ENCODE measurements at places on chromosomes 5 and 9. TPM values are rescaled to one million over a fixed set of nuclear protein-coding genes. Genes with fewer than 3 reads are reported as not detected.

CCDC180 gene
- total RNA-seq, result 5.9 TPM

ALDOB gene
- total RNA-seq, result not detected

BHMT gene
- total RNA-seq, result not detected

ZFP2 gene
- total RNA-seq, result 0.35 TPM

GAPT gene
- total RNA-seq, result not detected

PCDHB6 gene
- total RNA-seq, result not detected

DMRT3 gene
- not detected for total RNA-seq

FRMPD1 gene
- not detected for total RNA-seq

SCGB3A2 gene
- not detected for total RNA-seq

SPATA31A3 gene
- total RNA-seq, result not detected

IL7R gene
- not detected for total RNA-seq

ALDH1A1 gene
- 104 TPM for total RNA-seq

PITX1 gene
- total RNA-seq, result 117 TPM

DOCK2 gene
- total RNA-seq, result 0.09 TPM

PCDHGA5 gene
- total RNA-seq, result 0.57 TPM

DMRTA1 gene
- 0.14 TPM for total RNA-seq

LRRC26 gene
- 3.0 TPM for total RNA-seq

CD274 gene
- 0.67 TPM for total RNA-seq

HTR4 gene
- not detected for total RNA-seq

ERGIC1 gene
- total RNA-seq, result 152 TPM

TMEM252 gene
- not detected for total RNA-seq

TAF11L10 gene
- not detected for total RNA-seq

INSL6 gene
- total RNA-seq, result not detected

SEMA5A gene
- total RNA-seq, result 27.4 TPM

OGN gene
- not detected for total RNA-seq

MZB1 gene
- total RNA-seq, result not detected

GDNF gene
- not detected for total RNA-seq

SLC45A2 gene
- total RNA-seq, result 1.1 TPM

MEGF9 gene
- total RNA-seq, result 2.9 TPM

KCNV2 gene
- not detected for total RNA-seq

IGFBPL1 gene
- 1.3 TPM for total RNA-seq

TENT4A gene
- total RNA-seq, result 36.7 TPM

TRIM41 gene
- total RNA-seq, result 28.7 TPM

TERT gene
- total RNA-seq, result 5.1 TPM

C5orf22 gene
- 27.9 TPM for total RNA-seq

MLANA gene
- not detected for total RNA-seq

DRD1 gene
- total RNA-seq, result not detected

SPATA31E1 gene
- not detected for total RNA-seq

ADRA1B gene
- not detected for total RNA-seq

GLDC gene
- total RNA-seq, result 320 TPM

GM2A gene
- 28.0 TPM for total RNA-seq

Data from Caco-2 (cell line).